ENCODE measurements at places on chromosomes 5 and 9.

DNA sequence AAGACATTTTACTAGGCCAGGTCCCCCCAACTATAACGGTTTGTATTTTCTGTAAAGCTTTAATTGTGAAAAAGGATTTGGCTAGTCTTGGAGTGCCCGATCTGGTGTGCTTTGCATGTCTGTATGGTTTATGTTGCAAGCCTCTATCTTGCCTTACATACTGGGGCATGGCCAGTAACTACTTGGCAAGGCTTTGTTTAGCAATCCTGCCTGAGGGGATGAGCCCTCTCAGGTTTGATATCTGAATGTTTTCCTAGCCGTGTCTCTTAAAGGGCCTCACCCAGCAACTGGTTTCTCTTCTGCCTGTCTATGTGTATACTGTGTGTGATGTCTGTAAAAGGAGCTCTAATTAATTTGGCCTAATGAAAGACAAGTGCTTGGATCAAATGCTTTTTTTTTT, 61.3 kb upstream of the SPINK5 start:
- no peak for DNase-seq

DNA sequence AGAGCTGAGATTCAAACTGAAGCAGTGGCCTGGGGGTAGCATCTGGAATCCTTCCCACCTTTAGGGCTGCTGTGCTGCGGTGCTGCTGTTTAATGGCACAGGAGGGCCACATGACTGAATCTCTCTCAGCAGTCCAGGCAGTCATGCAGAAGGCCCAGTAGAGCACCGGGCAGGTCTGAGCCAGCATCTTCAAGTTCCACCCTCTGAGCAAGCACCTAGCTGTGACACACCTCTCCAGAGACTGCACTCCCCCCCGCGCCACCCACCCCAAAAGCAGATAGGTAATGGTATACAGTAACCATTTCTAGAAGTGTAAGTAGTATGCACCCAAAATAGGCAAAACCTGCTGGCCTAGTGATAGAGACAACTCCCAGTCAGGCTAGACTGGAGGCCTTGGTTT, 8.2 kb downstream of the IL4 start:
- no peak for DNase-seq

DNA sequence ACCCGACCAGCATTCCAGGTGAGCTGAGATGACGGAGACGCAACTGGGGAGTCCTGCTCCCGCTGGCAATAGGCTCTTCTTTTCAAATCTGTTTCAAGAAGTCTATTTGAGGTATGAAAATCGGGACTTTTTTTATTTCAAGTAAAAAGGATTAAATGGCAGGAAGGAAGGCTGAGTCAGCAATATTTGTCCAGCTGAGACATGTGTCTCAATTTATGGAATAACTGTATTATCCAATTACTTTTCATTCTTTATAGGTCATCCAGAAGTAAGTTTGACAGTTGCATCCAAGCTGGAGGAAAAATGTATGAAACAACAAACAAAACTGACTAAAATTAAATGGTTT, 221.1 kb downstream of the NR2F1-AS1 start:
- DNase-seq, result no peak

DNA sequence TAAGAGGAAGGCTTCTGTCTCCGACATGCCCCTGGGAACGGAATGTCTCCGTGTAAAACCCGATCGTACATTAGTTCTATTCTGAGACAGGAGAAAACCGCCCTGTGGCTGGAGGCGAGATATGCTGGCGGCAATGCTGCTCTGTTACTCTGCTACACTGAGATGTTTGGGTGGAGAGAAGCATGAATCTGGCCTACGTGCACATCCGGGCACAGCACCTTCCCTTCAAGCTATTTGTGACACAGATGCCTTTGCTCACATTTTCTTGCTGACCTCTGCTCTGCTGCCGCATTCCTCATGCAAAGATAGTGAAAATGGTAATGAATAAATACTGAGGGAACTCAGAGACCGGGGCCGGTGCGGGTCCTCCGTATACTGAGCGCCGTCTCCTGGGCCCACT, 2.2 kb upstream of the DPP7 start:
- DNase-seq, result no peak

GRCh38 chr5:148965511-148966265, 97.2 kb downstream of the SH3TC2 start:
- DNase-seq, result no peak

DNA sequence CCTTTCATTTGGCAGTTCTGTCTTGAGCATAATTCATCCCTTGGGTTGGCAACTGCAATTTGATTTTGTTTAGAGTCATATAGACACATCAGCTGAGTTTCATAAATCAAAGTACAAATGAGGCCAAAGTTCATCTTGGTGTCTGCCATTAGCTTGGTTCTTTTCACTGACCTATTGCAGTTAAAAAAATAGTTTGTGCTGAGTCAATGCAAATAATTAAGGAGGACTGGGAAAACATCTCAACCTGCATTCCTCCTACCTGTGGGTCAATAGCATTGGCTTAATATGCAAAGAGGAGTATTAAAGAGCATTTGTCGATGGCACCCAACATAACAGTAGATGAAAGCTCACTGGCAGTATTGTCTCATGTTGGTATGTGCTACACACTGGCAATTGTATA, 1.6 kb downstream of the PKD2L2 start:
- no peak for DNase-seq

DNA sequence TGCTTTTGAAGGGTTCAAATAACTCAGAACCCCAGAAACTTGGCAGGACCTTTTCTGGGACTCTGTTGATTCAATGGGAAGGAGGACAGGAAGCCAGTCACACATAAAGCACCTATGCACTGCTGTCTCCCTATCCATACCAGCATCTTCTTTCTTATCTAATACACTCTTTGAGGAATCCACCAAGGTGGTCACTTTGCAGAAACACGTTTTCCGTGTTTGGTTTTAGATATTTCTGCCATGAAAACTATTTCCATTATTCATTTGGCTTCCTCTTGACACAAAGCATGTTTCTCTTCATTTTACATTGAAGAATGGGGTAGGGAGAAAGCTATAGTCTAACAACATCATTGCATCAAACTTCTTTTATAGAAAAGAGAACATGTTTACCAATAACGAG, 76.5 kb upstream of the NR3C1 start:
- no peak for DNase-seq

GRCh38 chr9:125991886-125992529, 244.8 kb downstream of the PBX3 start:
- DNase-seq, result no peak

DNA sequence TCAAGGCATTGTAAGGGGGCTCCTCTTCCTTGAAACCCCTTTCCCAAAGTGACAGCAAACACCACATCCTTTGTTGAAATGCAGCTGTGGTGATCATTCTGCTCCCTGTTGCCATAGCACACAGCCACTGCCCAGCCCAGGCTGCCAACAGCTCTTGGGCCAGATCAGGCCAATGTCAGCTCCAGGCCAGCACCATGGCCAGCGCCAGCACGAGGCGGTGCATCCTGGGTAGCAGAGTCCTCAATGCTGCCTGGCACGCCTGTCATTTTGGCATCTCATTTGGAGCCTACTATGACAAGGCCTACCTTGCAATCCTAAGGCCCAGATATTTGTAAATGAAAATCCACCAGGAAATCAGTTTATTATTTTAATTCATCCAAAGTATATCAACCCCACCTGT, 390.6 kb downstream of the DNAH5 start:
- no peak for DNase-seq

- no peak for DNase-seq
These were observed 1046.5 kb upstream of the ARRDC3 start for GRCh38 chr5:92429646-92430045.
